Stomach (tissue), 19 donors: ENCODE measurements at places on chromosomes 6 and 20. TPM values are rescaled to one million over a fixed set of nuclear protein-coding genes. Genes with fewer than 3 reads are reported as not detected.

GRCh38 chr6:82385546-82385945 lies 21.9 kb downstream of the TPBG start:
- no peaks in the 10 kb centered on the region for H3K4me1 ChIP-seq
- no peaks in the 10 kb centered on the region for H3K27me3 ChIP-seq
- H3K36me3 ChIP-seq = no peaks in the 10 kb centered on the region
- H3K27ac ChIP-seq = no peak overlapping the region

GRCh38 chr20:54497931-54498718 lies 22.7 kb downstream of the DOK5 start:
- no peak for DNase-seq
- no peaks in the 10 kb centered on the region for H3K4me1 ChIP-seq
- no peak overlapping the region for H3K27ac ChIP-seq
- no peaks in the 10 kb centered on the region for H3K27me3 ChIP-seq

- no peaks in the 10 kb centered on the region for H3K27me3 ChIP-seq
- peaks cover 32% of the 10 kb centered on the region for H3K4me1 ChIP-seq
- no peak for DNase-seq
- no peak overlapping the region for H3K27ac ChIP-seq
- H3K4me3 ChIP-seq = no peak overlapping the region
Measured at GRCh38 chr6:157830354-157831017, 7.4 kb downstream of the SNX9 start.

GRCh38 chr6:55003719-55004430 lies 157.3 kb downstream of the FAM83B start:
- H3K27me3 ChIP-seq = no peaks in the 10 kb centered on the region
- DNase-seq = no peak
- H3K4me1 ChIP-seq = no peaks in the 10 kb centered on the region
- no peak overlapping the region for H3K4me3 ChIP-seq

- no peak for DNase-seq
- H3K27me3 ChIP-seq = no peaks in the 10 kb centered on the region
- H3K36me3 ChIP-seq = no peaks in the 10 kb centered on the region
- H3K4me3 ChIP-seq = no peak overlapping the region
- peaks cover 8% of the 10 kb centered on the region for H3K4me1 ChIP-seq
- no peak overlapping the region for H3K27ac ChIP-seq
Measured at GRCh38 chr6:170128346-170128745, 162.5 kb downstream of the DLL1 start.

DNA sequence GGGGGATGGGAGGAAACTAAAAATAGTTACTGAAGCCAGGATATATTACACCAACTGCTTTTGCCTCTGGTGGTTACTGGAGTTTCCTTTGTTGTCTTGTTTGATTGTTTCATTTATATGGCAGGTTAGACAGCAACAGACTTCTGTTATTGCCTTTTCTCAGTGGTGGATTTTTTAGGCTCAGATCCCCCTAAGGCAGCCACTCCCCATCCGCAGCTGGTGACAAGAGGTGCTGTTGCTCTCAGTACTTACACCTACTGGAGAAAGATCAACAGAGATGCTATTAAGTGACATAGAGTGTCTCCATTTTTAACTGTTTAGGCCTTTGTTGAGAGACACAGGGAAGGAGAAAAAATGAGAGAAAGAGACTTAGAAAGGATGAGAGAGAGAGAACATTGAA lies 552.1 kb downstream of the PKHD1 start:
- H3K4me3 ChIP-seq = no peak overlapping the region
- H3K27ac ChIP-seq = no peak overlapping the region
- no peaks in the 10 kb centered on the region for H3K36me3 ChIP-seq
- H3K4me1 ChIP-seq = no peaks in the 10 kb centered on the region

DNA sequence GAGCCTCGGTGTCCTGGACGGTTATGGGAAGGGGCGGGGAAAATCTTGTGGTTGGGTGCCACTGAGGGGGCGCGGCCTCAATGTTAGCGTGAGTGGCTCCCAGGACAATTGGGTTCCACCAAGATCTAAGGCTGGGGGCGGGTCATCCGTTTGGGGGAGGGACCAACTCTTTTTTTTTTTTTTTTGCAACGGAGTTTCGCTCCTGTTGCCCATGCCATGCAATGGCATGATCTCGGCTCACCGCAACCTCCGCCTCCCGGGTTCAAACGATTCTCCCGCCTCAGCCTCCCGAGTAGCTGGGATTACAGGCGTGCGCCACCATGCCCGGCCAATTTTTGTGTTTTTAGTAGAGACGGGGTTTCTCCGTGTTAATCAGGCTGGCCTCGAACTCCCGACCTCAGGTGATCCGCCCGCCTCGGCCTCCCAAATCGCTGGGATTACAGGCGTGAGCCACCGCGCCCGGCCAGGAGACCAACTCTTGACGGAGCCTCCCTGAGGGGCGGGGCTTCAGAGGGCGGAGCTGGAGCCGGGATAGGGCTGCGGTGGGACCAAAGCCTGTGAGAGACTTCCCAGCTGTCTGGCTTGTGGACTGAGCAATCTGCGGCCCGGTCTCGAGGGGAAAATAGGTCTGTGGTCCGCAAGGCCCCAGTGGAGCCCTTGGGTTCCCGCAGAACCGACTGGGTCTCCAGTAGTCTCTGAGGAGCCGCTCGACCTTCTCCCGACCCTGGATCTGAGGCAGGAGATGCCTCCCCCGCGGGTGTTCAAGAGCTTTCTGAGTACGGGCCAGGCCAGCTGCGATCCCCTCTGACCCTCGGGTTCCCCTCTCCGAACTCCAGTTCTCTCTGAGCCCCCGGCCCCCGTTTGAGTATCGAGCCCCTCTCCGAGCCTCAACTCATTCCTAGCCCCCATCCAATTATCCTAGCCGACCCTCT lies 1.1 kb downstream of the SPAG4 start:
- peaks cover 31% of the 10 kb centered on the region for H3K4me1 ChIP-seq
- peak overlapping the region; percentile 62 for H3K4me3 ChIP-seq
- DNase-seq = peak; percentile 91
- peak overlapping the region; percentile 95 for H3K27ac ChIP-seq

DNA sequence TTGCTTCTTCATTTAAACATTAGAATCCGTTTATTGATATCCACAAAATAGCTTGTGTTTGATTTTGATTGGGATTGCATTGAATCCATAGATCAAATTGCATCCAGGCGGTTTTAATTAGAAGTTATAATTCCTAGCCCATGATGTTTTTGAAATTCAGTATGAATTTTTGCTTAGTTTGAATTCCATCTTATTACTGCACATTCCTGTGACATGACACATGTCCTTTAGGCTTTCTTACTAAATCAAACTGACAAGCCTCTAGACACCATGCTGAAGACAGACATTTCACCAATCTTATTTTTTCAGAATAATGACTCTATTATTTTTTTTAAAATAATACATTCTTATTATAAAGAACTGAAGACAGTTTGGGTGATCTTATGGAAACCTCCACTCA lies 21.4 kb upstream of the PI16 start:
- no peak for DNase-seq
- H3K4me1 ChIP-seq = peaks cover 6% of the 10 kb centered on the region
- H3K4me3 ChIP-seq = no peak overlapping the region
- no peaks in the 10 kb centered on the region for H3K27me3 ChIP-seq
- H3K27ac ChIP-seq = no peak overlapping the region

DNA sequence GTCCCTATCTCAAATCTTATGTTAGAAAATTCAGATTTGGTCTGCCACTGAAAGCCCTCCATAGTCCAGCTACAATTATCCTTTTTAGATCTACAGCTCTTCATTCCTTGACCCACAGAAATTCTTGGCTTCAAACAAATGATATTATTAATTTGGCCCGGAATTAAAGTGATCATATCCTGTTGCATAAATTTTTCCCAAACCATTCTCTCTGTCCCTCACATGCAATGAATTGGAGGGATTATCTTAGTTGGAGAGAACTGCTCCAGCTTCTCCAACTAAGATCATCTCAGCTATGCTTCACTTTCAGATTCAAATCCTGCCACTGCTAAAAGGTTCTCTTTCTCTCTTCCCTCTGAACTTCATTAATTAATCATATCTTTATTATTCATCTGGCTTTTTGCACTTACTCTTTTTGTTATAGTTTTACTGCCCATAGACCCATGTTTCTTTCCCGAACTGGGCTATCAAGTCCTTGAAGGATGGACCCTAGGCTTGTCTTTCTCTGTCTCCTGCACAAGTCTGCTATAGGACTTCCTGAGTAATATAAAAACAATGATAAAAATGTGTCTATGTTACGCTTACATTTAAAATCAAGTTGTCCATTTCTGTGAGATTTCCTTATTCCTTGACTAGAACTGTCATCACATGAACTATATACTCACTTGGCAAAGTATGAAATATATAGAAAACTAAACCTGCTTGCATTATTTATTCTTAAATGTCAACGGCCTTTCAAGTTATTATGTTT lies 493.9 kb upstream of the MARCKS start:
- H3K4me3 ChIP-seq = no peak overlapping the region
- H3K27ac ChIP-seq = no peak overlapping the region
- H3K27me3 ChIP-seq = no peaks in the 10 kb centered on the region
- no peak for DNase-seq

- H3K27ac ChIP-seq = no peak overlapping the region
- peaks cover 16% of the 10 kb centered on the region for H3K4me1 ChIP-seq
- DNase-seq = no peak
- H3K4me3 ChIP-seq = no peak overlapping the region
Measured at GRCh38 chr6:44411141-44411540, 23.6 kb downstream of the CDC5L start.

The PI16 gene
- 21.3 TPM for total RNA-seq

The SLC17A3 gene
- not detected for total RNA-seq

The MDFI gene
- not detected for total RNA-seq
